NCI-H510A (cell line): ENCODE measurements at places on chromosomes 11 and 22.

- no peak for DNase-seq
Measured at GRCh38 chr22:19840955-19841640, 13.6 kb downstream of the GNB1L start.

DNA sequence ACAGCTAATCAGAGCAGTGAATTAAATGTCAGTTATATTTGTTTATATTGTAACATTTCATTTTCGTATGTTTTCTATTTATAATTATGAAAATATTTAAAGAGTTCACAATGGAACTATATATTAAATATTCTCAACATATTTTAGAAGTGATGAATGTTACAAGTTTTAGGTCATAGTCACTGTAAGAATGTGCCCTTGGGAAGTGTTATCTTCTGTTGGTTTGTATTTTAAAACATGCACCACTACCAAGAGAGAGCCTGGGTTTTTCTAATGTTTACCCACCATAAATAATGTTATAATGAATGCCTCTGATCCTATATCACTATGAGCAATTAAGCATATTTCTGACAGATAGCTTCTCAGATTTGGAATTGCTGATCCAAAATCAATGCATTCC lies 171.0 kb downstream of the BCR start:
- no peak for DNase-seq

DNA sequence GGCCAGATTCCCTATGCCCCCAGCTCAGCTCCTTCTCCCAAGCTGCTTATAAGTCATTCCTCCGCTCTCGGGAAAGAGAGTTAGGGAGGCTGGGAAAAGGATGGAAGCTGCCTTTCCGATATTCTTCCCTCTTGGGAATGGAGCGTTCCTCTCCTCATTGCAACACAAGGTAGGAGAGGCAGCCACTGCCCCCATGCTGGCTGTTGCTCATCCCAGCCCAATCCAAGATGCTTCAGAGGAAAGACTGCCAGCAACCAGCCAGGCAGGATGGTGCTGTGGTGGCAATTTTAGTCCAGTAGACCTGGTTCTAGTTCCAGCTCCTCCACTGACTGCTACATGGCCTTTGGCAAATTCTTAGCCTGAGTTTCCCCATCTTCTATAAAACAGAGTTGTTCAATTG lies 13.7 kb upstream of the C11orf96 start:
- no peak for DNase-seq

- DNase-seq: peak; percentile 49
Measured at GRCh38 chr22:46070803-46071450, 79.4 kb upstream of the PPARA start.

GRCh38 chr22:33563220-33563964 lies 356.9 kb downstream of the LARGE1 start:
- no peak for DNase-seq

DNA sequence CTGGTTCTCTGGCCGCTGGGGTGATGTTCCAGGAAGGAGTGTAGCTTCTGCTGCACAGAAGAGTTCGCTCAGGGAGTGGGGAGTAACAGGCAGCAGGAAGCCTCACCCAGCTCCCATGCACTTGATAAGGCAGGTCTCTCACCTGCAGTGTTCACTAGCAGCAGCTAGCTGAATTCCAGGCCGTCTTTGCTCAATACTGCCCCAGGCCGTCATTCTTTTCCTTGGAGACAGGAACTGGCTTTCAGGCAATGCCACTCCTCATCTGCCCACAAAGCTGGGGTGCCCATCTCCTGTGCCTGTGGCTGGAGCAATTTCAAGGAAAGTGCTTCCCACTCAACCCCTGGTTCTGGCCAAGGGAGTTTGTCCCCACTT lies 66.1 kb downstream of the ARHGAP42 start:
- DNase-seq: no peak

GRCh38 chr11:12266943-12267342 lies 110.4 kb upstream of the PARVA start:
- DNase-seq: no peak

DNA sequence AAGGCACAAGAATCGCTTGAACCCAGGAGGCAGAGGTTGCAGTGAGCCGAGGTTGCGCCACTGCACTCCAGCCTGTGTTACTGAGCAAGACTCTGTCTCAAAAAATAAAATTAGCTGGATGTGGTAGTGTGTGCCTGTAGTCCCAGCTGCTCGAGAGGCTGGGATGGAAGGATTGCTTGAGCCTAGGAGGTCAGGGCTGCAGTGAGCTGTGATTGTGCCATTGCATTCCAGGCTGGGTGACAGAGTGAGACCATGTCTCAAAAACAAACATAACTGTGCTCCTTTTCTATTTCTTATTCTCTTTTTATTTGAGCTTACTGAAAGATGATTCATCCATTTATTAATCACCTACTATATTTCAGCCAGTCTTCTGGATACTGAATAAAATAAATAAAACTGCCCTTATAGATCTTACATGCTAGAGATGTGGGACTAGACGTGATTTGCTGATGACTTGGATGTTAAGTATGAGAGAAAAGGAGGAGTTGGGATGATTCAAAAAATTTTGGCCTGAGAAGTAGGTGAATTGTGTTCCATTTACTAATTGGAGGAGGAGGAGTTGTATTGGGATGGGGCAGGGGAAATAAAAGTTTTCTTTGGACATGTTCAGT lies 18.0 kb downstream of the PAAF1 start:
- DNase-seq: no peak

DNA sequence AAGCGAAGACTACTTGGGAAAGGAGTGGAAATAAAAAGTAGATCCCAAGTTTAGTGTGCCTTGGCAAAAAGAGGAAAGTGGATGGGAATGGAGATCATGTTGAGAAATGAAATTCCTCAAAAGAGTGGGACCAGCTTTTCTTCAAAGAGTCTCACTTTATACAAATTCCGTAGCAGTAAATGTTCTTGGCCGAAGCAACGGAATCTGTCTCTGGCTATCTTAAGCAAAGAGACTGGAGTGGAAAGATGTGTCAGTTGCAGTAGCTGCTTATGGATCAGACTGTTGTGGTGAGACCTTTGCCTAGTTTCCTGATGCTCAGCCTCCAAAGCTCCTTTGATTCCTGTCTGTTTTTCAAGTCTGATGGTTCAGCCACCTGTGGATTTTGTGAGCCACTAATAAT lies 73.6 kb downstream of the CSTPP1 start:
- no peak for DNase-seq

- DNase-seq: no peak
Measured at GRCh38 chr11:117984476-117984875, 1.7 kb upstream of the IL10RA start.

GRCh38 chr22:49107961-49108530 lies 719.6 kb downstream of the BRD1 start:
- no peak for DNase-seq

GRCh38 chr22:42656578-42656977 lies 7.4 kb upstream of the CYB5R3 start:
- no peak for DNase-seq

DNA sequence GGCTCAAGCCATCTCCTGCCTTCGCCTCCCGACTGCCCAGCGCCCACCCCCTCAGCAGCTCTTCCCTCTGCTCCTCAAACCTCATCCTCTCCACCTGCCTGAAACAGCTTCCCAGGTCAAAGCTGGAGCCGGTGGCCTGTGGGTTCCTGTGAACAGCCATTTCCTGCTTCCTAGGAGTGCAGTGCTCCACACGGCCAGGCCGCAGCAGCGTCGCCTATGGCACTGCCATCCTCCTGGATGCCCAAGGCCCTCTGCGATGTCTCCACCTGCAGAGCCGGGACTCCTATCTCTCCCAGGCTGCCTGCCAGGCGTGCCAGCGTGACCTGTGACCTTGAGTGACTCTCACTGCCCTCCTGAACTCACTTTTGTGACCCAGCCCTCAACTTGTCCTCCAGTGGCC lies 24.6 kb downstream of the PPM1F start:
- no peak for DNase-seq

DNA sequence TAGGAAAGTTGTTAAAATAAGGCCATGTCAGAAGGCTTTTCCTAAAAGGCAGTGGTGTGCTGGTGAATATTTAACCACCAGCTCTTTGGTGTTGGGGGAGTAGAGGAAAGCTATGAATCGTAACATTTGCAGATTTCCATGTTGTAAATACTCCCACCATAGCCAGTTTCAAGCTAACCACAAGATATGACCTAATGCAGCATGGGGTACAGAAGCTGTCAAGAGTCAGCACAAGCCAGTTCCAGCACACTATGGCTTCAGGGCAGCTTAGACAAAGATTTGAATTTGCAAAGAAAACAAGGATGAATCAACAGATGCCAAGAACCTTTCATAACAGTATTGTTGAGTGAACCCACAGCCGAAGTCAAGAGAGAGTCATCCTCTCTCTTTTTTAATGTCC lies 40.0 kb downstream of the COMMD9 start:
- no peak for DNase-seq

DNA sequence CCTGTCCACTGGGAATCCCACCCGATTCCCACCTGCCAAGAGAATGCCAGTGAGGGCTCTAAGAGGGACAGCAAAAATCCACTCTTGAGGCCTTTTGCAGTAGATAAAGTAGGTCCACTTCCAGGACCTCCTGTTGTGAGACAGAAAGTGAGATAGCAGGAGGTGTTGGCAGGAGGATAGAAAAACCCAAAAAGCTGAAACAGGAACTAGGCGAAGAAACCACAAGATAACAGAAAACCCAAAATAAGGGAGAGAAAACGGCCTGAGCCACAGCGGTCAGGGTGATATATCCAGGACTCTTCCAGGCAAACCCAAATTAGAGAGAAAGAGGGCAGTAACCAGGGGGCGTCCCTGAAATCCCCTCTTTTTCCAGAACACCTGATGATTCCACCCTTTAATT lies 79.7 kb upstream of the LINC01488 start:
- no peak for DNase-seq
